Fibroblast of pulmonary artery (primary cell): ENCODE measurements at places on chromosomes 11 and 22.
A peak's percentile ranks its signal among the peaks of the same experiment; 100 is the strongest.

GRCh38 chr11:70776914-70777532 lies 378.7 kb downstream of the CTTN start:
- DNase-seq: no peak

DNA sequence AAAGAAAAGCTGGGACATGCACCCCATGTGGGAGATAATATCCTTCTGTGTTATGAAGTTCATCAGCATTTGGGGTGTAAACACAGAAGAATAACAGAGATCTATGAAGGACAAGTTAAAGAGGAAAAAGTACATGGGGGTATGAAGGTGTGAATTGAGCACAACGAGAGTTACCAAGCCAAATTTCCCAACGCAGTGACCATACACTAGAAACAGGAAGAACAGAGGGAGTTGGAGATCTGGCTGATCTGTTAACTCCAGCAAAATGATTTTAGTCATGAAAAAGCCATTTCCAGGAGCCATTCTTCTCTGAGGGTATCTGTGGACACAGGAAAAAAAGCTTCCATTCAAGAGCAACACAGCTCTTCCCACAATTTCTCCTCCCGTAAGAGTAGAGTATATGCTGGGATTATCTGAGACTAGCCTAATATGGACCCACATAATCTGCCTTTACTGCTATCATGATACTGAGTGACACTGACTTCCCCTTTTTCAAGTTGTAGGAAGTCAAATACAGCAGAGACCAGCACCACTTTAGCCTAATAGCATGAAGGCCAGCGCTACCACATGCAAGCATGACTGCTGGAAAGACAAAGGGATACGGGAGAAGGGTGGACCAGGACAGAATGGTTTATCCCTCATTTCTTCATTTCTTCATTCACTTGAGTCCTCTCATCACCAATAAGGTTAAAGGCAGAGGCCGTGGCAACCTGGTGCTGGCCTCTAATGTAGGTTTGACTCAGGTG lies 19.6 kb upstream of the OR8D2 start:
- no peak for DNase-seq

- DNase-seq: peak; percentile 74
Observed at GRCh38 chr11:75867778-75868374, 52.9 kb downstream of the UVRAG start.

- DNase-seq: peak; percentile 75
Observed at GRCh38 chr11:101915791-101916291, 481 bp downstream of the ANGPTL5 start.

DNA sequence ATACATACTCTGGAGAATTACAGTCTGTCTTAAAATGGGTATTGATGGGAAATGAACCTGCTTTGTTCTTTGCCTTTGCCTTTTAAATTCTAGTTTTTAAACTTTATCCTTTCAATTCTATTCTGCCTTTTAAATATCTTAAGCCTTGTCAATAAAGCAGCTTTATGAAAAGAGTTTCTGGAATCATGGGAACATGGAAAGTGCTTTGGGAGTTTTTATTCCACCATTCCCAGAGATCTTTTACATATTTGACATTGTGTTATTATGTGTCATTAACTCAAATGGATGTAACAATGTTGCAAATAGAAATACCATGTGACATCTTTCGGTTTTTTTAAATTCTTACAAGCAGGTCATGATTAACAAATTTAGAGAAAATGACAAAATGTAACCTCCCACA lies 555.7 kb upstream of the ANO3 start:
- no peak for DNase-seq

- DNase-seq: no peak
Observed at GRCh38 chr11:33654594-33654993, 46.0 kb downstream of the C11orf91 start.

DNA sequence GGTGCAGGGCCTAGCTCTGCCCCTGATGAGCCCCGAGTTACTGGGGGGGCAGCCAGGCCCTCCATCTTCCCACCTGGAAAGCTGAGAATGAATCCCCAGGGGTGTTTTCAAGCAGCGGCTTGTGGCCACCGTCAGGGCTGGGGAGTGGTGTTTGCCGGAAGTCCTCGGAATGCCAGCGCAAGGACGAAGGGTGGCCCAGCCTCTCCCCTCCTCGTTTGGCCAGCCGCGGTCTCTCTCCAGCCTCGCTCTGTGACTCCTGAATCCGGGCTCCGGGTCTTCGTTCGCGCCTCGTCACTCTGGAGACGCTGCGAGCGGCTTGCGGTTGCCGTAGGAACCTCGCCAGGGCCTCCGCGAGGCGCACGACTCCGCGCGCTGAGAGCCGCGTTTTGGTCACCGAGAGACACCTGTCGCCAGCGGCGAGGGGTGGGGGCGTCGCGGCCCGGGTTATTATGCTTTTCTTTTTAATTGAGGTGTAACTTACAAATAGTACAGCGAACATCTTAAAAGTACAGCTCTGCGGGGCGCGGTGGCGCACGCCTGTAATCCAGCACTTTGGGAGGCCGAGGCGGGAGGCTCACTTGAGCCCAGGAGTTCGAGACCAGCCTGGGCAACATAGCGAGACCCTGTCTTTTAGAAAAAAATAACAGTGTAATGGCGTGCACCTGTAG lies 6.3 kb upstream of the KDELR3 start:
- peak; percentile 82 for DNase-seq

GRCh38 chr11:11757909-11758308 lies 83.9 kb upstream of the USP47 start:
- no peak for DNase-seq

DNA sequence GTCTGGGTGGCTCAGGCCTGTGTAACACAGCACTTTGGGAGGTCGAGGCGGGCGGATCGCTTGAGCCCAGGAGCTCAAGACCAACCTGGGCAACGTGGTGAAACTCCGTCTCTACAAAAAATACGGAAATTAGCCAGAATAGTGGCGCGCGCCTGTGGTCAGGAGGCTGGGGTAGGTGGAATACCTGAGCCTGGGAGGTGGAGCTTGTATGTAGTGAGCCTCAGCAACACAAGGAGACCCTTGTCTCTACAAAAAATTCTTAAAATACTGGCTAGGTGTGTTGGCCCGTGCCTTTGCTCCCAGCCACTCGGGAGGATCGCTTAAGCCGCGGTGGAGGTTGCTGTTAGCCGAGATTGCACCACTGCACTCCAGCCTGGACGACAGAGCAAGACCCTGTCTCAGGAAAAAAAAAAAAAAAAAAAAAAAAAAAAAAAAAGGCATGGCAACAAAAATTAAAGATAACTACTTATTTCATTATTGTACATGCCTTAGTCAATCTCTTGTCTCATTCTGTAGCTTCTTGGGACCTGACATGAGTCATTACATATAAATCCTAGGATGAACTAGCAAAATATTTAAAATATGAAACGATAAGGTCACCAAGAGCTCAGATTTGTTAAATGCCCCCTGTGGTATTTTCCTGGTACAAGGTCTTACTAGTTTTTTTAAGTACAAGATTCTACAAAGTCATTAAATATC lies 1.1 kb downstream of the TAF1D start:
- DNase-seq: peak; percentile 38

DNA sequence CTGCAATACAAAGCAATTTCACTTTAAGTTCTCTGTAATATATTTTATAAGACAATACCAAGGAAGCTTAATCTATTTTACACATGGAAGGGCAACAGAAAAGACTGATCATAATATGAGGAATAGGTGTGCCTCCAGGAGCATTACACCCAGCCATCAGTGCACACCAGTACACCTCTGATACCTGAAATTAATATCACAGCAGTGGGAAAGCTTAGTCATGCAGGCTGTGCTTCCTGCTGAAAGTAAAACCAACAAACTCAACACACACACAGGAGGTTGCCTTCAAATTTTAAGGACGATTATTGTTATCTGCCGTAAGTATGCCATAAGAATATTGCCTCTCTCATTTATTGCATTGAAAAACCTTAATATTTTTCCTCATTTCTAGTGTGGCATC lies 1119.1 kb upstream of the TENM4 start:
- DNase-seq: no peak

- DNase-seq: peak; percentile 4
Observed at GRCh38 chr22:40853961-40854360, 2.5 kb downstream of the ST13 start.

DNA sequence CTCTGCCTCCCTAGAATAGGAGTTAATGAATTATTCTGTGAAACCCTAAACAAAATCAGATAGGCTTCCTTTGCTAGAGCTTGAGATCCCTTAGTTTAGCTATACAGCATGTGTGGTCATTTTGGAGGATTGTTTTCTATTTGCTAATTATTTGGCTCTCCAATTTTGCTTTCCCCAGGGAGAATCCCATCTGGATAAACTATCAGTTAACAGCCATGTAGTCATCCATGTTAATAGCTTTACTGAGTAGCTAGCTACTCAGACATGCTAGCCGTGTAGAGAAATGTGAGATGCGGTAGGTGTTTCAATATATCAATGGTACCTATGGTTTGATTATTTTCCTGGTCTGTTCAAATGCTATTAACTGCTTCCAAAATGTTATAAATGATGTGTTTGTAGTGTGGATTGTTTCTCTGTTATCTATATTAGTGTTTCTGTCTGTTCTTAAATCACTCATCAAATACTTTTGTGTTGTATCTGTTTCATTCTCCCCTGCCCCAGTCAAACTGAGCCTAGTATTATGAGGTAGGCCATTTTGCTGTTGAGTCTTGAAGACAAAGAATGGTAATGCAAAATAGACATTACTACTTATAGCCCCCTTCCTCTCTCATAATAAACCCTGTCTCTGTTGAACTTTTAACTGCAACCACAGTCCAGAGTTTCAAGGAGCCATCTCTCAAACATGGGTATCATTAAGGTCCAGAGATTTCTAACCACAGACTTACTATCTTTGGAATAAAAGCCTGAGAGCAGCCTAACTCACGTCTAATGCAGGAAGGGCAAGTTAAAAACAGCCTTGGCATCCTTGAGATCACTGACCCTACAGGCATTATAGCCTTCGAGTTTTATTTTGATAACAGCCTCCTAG lies 56.1 kb upstream of the GRAMD1B start:
- no peak for DNase-seq

GRCh38 chr11:350723-351255 lies 18.5 kb upstream of the B4GALNT4 start:
- no peak for DNase-seq

GRCh38 chr22:39745789-39746188 lies 147.8 kb downstream of the ENTHD1 start:
- DNase-seq: no peak

GRCh38 chr11:38169286-38169685 lies 1571.2 kb upstream of the RAG2 start:
- DNase-seq: peak; percentile 84

DNA sequence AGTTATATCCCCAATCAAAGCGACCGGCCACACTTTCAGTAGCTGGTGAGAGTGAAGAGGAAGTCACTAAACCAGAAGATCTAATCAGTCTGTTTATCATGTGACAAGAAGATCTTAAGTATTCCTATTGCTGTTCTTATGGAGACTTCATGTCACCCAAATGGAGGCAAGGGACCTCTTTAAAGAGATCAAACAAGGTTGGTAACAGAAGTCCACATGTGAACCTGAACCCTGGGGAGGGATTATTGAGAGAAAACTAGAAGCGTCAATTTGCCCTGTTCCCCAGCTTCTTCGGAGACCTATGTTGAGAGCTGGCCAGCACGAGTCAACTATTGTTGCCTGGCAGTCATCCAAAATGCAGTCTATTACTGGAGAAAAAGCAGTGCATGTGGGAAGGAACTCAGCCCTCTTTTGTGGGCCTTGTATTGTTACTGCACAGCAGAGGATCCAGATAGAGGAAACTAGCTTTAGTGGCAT lies 76.9 kb upstream of the CTSC start:
- peak; percentile 94 for DNase-seq

- no peak for DNase-seq
Observed at GRCh38 chr11:108037211-108037610, 28.5 kb downstream of the CUL5 start.

GRCh38 chr11:118084247-118084646 lies 2.5 kb downstream of the SMIM35 start:
- peak; percentile 21 for DNase-seq

GRCh38 chr22:41171996-41172395 lies 33.1 kb upstream of the L3MBTL2 start:
- DNase-seq: no peak

- no peak for DNase-seq
Observed at GRCh38 chr11:43688394-43688793, 7.9 kb downstream of the HSD17B12 start.
